ENCODE measurements at places on chromosomes 5 and 9.

GRCh38 chr5:59042201-59043055, 459.6 kb downstream of the RAB3C start:
- no peak for DNase-seq

GRCh38 chr9:112780450-112781036, 30.0 kb downstream of the SNX30 start:
- no peak for DNase-seq

- no peak for DNase-seq
Observed at GRCh38 chr9:92671323-92671722, 1.4 kb upstream of the IPPK start.

- no peak for DNase-seq
Observed at GRCh38 chr9:95060916-95061315, 256.6 kb downstream of the FANCC start.

DNA sequence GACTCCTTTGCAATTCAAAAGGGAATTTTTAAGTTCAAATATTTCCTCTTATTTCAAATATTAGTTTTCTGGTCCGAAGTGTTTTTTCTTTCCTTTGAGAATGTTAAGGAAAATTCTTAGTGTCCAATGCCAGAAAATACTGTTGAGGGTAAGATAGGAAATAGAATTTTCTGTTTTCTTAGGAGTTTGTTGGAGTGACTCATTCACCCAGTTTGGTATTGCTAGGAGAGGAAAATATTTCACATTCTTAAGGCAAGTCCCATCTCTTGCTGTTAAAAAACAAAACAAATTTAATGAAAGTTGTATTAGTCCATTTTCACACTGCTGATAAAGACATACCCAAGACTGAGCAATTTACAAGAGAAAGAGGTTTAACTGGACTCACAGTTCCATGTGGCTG, 349.2 kb upstream of the ADAMTSL1 start:
- no peak for DNase-seq

DNA sequence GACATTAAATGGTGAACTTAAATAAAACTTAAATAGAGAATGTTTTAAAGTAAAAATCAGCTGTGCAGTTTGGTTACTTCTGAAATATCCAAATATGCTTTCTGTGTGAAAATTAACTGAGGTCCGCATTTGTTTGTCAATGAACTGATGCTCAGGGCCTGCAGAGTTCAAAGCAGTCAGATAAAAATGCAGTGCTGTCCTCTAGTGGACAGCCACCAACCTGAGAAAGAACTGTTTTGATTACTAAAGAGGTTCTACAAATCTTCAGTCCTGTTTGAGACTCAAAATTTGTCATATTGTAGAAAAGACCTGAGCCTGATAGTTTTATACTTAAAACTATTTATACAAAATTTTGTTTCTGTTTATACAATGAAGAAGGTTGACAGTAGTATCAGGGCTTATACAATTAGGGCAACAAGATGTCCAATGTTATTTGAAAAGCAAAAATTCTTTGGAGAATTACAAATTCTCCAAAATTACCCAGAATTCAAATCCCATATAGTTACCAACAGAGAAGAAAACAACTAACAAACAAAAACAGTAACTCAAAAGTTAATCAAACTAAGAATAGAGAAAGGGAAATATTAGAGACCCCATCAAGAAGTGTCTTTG, 232.3 kb upstream of the TBCA start:
- no peak for DNase-seq

Measured in stimulated activated CD8-positive, alpha-beta memory T cell treated with anti-CD3 and anti-CD28 coated beads, Interleukin-2, amount 100 ng/mL, for 1 hour (primary cell).